Psoas muscle (tissue), 8 donors: ENCODE measurements at places on chromosomes 11 and 22.

GRCh38 chr22:43554259-43554636 lies 142.4 kb downstream of the MPPED1 start:
- no peak for DNase-seq

DNA sequence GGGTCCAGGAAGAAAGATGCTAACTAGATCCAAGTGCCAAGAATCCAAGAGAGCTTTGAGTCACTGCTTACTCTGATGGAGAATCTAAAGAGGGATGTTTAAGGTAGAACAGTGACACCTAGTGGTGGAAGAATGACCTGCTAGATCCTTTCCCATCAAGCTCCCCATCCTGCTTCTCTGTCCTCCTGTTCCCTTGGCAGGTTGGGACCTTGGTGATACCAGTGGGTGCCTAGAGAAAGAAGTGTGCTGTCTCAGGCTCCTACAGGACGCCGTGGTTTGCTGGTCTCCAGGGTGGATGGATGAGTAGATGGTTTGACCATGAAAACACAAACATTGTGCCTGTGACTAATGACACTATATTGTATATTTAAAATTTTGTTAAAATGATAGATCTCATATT lies 383.7 kb downstream of the TMEM135 start:
- DNase-seq: no peak

DNA sequence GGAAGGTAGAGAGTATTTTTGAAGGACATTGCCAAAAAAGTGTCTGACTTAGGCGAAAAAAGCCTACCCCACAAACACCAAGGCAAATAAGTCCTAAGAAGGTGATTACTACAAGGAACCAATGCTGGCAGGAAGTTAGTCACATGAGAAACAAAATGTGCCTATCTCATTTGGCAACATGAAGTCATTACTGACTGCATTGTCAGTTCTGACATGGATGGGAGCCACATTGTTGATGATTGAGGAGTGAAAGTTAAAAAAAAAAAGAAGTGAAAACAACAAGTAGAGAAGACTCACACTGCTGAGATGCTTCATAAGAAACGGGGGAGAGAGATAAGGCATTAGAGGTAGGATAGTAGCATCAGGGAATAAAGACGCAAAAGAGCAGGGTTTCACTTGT lies 141.5 kb upstream of the FAT3 start:
- no peak for DNase-seq

DNA sequence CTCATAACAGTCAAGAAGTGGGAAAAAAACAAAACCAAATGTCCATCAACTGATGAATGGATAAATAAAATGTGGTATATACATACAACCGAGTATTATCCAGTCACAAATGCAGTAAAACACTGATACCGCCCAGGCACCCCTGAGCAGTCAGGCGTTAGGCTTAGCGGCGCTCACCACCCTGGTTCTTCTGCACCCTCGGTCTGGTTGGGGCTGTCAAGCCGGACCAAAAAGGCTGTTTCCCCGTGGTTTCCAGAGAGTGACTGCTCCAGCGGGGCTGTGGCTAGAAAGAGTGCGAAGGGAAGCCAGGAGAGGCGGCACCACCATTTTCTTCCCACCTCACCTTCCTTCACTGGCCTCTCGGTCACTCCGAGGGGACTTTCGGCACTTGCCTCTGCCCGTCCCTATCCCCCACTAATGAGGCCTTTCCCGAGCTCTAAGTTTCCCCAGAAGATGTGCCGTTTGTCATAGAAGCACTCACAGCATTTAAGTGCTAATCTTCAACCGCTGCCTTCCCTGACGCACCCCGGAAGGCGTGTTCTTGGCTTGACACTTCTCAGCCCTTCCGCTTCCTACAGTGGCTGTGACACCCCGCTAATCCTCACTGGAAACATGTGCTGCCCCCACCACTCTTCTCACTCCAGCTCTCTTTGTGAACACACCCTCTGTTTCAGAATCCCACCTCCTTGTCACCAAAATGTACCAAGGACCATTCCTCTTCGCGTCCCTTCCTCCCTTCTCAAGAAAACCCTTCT lies 42.4 kb downstream of the FCHSD2 start:
- no peak for DNase-seq

DNA sequence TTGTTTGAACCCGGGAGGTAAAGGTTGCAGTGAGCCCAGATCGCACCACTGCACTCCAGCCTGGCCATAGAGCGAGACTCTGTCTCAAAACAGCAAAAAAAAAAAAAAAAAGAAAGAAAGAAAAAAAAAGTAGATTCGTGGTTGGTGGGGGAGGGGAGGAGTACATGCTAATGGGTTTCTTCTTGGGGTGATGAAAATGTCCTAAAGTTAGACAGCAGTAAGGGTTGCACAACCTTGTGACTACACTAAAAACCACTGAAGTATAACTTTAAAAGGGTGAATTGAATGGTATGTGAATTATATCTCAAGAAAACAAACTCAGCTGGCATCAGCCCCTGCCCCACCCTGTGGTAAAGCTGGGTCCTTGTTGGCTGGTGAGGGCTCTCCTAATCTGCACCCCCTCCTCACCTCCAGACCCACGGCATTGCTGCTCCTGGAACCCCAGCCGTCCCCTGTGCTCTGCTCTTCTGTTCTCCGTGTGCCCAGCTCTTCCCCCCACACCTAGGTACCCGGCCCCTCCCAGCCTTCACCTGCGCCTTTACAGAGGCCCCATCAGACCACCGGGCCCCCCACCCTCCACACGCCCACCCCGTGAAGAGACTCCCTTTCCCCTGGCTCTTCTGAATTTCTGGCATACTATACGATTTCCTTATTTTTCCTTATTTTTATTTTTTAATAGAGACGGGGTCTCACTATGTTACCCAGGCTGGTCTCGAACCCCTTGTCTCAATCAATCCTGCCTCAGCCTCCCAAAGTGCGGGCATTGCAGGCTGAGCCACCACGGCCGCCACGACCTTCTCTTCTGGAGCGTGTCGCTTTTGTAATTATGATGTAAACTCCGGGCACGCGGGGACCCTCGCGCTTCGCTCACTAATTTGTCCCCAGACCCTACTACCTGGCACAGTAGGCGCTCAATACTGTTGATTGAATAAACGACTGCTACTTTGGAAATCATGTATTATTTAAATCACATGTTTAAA lies 924 bp upstream of the FADD start:
- no peak for DNase-seq

DNA sequence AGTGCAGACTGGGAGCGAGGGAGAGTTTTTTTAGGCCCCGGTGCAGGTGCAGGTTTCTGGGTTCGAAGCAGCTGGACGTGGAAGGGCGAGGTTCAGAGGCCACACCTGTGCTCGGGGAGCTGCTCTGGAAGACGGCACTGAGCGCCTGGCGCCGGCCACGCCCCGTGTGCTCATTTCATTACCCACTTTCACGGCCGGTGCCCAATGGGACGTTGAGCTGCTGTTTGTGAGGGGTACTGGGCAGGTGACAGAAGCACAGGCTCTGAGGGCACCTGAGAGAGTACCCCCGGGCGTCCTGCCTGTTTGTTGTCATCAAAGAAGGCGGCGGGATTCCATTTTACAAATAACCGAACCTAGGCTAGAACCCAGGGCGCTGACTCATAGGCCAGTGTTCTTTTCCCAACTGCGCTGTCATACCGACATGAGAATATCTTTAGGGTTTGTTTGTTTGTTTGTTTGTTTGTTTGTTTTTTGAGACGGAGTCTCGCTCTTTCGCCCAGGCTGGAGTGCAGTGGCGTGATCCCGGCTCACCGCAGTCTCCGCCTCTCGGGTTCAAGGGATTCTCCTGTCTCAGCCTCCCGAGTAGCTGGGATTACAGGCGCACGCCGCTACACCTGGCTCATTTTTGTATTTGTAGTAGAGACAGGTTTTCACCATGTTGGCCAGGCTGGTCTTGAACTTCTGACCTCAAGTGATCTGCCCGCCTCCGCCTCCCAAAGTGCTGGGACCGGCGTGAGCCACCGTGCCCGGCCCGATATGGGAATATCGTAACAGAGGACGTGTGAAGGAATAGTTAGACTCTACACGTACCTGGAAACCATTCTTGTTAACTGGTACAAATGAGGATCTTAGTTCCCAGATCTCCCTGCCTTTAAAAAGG lies 16.6 kb upstream of the SPTBN2 start:
- DNase-seq: no peak

- DNase-seq: no peak
These were observed 7.0 kb upstream of the CASP12 start for GRCh38 chr11:104905271-104905670.
